ENCODE measurements at places on chromosomes 12 and 14.

DNA sequence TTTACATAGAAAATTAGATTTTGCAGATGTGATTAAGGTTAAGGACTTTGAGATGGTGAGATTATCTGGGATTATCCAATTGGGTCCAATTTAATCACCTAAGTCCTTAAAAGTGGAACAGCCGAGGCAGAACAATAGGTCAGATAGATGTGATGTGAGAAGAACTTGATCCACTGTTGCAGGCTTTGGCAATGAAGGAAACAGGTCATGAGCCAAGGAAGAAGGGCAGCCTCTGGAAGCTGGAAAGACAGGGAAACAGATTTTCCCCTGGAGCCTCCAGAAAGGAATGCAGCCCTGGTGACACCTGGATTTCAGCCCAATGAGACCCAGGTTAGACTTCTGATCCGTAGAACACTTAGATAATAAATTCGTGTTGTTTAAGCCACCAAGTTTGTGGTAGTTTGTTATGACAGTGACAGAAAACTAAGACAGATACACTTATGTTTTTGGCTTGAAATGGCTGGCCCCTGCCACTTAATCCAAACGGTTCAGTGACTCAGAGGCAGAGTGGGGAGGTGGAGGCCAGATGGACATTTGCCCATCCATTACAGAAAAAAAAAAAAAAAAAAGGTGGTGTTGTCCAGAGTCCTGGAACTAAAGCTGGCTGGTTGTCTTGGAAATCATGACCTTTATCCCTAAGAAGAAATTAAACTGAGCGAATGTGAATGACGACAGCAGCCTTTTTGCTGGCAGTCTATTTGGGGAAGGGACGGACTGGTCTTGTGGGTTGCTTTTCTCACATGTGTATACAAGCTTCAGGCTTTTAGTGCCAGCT lies 181.9 kb upstream of the NRXN3 start:
- DNase-seq = no peak

GRCh38 chr14:64081174-64081746 lies 212.9 kb downstream of the ESR2 start:
- DNase-seq = no peak

- DNase-seq = no peak
Measured at GRCh38 chr12:92543840-92544239, 158.9 kb upstream of the PLEKHG7 start.

- DNase-seq = no peak
Measured at GRCh38 chr12:69027411-69027881, 94.5 kb upstream of the CPM start.

GRCh38 chr12:95548056-95548538 lies 3.2 kb downstream of the USP44 start:
- DNase-seq = no peak

GRCh38 chr12:70962226-70962794 lies 41.8 kb upstream of the PTPRR start:
- DNase-seq = no peak

- DNase-seq = no peak
Measured at GRCh38 chr14:67650694-67651093, 23.7 kb downstream of the VTI1B start.

Data from HCT116 (cell line).